ENCODE measurements at places on chromosomes 16 and 17.

DNA sequence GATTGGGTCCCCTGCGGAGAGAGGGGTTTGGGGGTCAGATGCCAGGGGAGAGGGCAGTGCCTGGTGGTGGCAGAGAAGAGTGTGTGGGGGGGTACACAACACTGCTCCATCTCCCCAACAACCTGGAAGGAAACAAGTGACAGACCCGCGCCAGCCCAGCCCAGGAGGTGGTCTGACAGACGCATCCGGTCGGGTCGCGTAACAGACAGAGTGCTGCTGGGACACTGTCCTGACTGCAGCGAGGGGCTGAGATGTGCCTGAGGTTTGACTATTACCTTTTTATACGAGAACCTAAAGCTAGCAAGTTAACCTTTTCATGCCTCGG lies 16.2 kb downstream of the UNC13D start:
- no peak for DNase-seq

DNA sequence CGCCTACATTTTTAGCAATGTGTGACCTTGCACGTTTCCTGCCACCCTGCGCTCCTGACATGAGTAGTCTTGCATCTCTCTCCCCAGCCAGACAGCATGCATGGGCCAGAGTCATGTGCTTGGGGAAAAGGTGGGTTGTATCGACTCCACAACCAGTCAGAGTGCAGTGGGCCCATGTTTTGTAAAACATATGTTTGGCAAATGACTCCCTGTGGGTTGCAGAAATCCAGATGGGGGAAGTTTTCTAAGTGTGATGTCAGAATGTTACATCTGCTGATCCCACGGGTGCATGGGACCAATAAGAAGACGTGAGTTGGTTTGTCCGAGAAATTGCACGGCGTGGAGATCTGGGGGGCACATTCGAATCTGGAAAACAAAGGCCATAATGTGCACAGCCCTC lies 147.1 kb downstream of the FOXL1 start:
- no peak for DNase-seq

DNA sequence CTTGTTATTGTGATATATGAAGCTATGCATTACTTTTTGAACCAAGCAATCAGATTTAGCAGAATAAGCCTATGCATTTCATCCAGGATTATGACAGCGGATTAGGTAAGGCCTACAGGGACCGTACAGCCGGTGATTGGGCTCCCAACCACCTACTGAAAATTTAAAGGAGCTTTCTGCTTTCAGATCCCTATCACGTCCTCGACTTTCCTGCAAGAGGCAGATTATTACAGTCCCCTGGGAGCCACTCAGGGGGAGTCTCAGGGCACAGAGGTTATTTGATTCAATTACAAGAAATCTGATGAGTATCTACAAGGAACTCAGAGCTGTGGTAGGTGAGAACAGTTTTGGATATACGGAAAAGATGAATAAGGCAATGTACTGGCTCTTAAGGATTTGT lies 80.7 kb downstream of the HS3ST3B1 start:
- DNase-seq, result no peak

GRCh38 chr17:37430051-37430627 lies 23.5 kb downstream of the TADA2A start:
- DNase-seq, result no peak

DNA sequence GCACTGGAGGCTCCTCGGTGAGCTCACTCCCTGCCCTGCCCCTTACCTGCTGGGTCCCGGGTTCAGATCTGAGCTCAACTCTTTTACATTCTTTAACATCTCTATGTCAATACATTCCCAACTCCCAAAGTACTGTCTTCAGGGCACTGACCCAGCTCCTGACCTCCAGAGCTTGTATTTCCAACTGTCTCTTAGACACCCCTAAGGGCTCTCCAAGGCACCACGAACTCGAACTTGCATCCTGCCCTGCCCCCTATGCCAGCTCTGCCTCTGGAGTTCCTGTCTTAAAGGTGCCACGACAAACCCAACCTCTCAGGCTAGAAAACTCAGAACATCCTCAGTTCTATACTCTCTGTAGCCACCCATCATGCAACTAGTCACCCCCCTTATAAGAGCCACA lies 38.6 kb downstream of the IFT140 start:
- no peak for DNase-seq

DNA sequence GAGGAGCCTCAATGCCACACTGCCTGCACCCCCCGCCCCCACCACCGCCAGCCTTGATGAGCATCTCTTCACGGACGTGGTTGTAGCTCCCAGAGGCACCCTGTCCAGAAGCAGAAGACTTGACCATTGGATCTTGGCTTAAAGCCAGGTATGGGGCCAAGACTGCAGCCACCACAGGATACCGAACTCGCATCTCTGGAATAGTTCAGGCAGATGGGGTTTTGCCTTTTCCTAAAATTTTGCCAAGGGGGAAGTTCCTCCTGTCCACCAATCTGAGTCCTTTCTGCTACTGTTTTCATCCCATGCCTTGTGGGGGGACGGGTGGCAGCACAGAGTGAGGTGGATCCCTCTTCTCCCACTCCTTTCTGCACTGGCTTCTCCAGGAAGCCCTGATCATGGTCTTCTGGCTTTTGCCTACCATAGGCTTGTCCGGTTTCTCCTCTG lies 939 bp downstream of the CORO6 start:
- no peak for DNase-seq

GRCh38 chr16:11211977-11212797 lies 43.8 kb downstream of the SOCS1 start:
- DNase-seq, result no peak

DNA sequence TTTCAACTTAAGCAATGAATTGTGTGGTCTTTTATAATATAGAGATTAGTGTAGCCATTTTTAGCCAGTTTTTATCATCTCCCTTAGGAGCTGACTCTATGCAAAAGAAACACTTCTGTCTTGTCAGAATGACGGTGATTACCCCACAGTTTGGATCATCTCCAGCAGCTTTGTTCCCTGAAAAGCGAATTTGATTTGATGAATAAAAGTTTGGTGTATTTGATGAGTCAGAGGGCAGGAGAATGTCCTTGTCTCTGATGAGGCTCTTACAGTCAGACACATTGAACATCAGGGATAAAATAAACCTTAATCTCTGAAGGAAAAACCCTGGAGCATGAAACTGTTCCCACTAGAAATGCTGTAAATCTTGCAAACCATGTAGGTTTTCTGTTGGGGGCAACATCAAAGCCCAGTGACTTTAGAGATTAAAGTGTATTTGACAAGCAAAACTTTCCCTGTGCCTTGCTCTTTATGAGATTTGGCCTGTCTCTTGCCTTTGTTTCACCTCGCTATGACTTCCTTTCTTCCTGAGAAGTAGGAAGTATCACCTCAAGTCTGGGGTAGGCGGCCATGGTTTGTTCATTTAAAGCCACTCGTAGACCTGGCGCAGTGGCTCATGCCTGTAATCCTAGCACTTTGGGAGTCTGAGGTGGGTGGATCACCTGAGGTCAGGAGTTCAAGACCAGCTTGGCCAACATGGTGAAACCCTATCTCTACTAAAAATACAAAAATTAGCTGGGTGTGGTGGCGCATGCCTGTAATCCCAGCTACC lies 209.3 kb downstream of the FTO start:
- DNase-seq, result no peak

DNA sequence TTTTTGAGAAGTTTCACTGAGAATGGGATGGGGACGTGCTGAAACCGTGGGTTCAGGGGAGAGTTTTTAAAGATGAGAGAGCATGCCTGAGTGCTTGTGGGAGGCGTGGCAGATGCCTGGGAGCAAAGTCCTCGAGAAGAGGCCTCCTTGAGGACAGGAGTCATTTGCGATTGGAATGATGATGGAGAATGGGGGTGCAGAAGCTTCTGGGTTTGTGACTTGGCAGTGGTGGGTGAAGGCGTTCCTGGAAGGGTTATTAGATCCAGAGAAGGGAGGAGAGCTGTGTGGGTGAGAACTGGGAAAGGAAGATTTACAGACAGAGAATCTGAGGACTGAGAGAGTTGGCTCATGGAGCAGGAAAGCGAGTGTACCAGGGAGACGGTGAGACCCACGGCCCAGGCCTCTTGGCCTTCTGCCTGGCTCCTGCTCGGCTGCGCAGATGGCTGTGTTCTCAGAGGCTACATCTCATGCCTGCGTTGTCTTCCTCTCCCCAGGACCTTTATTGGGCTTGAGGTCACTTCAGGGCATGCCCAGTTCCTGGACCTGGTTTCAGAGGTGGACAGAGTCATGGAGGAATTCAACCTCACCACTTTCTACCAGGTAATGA lies 8.6 kb upstream of the MMP15 start:
- no peak for DNase-seq

- DNase-seq, result no peak
These were observed 83.0 kb upstream of the TBC1D3K start for GRCh38 chr17:37841232-37841631.

DNA sequence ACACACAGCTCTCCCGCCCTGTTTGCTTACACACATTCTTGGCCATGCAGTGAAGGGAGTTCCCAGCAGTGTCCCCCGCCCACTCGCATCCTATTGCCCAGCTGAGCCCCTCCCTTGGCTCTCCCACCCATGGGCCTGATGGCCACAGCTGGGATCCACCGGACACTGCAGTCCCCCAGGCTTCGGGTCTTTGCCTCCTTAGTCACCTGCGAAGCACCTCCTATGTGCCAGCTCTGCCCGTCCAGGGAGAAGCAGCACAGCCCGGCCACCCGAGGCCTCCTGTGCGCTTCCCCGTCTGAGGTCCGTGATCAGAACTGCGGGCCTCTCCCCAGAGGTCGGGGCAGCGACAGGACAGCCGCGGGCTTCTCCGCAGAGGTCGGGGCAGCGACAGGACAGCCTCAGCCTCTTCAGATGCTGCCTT lies 136.9 kb downstream of the BANP start:
- DNase-seq, result no peak

GRCh38 chr16:84732674-84733352 lies 33.0 kb downstream of the USP10 start:
- DNase-seq, result no peak

DNA sequence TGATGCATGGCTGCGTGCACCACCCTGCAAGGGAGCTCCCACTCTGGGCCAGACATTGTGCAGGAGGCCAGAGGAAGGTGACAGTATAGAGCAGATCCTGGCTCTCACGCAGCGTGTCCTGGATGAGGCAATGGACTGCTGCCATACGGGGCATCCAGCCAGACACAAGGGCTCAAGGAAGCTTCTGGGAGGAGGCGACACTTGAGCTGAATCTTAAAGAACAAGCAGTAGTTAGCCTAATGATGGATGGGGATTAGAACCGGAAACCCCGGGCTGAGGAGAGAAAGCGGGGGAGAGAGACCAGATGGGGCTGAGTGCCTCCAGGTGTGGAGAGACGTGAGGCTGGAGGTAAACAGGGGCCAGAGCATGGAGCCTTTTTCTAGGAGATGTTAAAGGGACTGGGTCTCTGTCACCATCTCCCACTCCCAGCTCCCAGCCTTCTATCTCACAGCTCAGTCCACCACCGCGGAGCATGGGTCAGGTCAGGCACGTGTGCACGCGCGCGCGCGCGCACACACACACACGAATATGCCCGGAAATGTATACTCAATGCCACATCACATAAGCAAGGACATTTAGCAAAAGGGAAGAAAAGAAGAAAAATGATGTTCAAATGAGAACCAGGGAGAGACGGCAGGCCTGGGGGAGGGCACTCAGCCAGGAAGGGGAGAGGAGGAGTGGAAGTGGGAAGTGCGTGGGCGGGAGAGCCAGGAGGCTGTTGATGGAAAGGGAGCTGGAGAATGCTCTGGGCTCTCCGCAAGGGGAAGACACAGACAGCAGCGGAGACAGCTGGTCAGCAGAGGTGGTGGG lies 46.3 kb downstream of the CCDC42 start:
- no peak for DNase-seq

DNA sequence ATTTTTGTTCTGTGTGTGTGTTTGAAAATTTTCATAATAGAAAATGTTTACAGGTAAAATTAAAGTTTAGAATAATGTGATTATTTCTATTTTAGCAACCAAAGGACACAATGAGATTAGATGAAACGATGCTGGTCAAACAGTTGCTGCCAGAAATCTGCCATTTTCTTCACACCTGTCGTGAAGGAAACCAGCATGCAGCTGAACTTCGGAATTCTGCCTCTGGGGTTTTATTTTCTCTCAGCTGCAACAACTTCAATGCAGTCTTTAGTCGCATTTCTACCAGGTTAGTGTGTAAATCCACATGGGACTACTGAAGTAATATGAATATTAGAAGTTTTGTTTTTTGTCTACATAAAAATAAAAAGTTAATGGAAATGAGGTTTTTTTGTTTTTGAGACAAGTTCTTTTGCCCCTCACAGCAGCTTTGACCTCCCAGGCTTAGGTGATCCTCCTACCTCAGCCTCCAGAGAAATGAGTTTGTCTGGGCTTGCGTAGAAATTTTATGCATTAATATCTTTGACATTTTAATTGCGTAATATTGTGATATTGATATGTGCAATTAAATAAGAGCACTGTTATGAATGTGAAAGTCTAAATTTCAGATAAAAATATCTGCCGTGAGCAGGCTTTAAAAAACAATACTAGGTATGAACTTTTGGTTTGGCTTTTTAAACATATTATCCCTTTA lies 68.5 kb downstream of the NF1 start:
- DNase-seq, result no peak

GRCh38 chr17:39447561-39447960 lies 3.5 kb downstream of the MED1 start:
- DNase-seq, result no peak

DNA sequence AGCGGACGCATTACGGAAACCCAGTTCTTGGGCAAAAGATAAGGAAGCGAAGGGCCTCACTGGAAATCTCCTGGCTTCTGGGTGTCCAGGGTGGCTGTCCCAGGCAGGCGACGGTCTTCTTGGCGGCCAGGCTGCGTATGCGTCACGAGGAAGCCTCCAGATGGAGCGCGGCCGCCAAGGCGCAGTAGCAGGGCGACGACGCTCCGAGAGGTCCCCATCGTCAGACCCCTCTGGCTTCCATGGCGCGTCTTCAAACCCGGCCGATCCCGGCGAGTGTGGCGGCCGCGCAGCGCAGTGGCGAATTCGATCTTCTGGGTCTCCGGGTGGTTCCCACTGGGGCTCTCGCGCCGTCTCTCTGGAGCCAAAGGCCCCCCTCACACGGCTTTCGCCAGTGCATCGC lies 13.8 kb upstream of the ANKRD40CL start:
- no peak for DNase-seq

DNA sequence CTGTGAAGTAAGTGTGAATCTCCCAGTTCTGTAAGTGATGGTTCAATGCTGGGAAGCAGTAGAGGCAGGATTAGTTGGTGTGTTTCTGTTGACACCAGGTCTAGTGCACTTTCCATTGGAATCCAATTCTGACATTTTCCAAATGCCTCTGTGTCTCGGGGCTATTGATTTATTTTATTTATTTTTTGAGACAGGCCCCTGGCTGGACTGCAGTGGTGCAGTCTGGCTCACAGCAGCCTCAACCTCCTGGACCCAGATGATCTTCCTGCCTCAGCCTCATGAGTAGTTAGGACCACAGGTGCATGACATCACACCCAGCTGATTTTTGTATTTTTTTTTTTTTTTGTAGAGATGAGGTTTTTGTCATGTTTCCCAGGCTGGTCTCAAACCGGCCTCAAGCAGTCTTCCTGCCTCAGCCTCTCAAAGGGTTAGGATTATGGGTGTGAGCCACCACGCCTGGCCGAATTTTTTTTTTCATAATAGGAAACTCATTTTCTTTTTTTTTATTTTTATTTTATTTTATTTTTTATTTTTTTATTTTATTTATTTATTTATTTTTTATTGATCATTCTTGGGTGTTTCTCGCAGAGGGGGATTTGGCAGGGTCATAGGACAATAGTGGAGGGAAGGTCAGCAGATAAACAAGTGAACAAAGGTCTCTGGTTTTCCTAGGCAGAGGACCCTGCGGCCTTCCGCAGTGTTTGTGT lies 61.7 kb downstream of the YPEL2 start:
- DNase-seq, result no peak

All from stimulated activated CD8-positive, alpha-beta memory T cell treated with anti-CD3 and anti-CD28 coated beads, Interleukin-15, amount 100 ng/mL, for 1 hour (primary cell).